ENCODE measurements at places on chromosomes 12 and 14.

DNA sequence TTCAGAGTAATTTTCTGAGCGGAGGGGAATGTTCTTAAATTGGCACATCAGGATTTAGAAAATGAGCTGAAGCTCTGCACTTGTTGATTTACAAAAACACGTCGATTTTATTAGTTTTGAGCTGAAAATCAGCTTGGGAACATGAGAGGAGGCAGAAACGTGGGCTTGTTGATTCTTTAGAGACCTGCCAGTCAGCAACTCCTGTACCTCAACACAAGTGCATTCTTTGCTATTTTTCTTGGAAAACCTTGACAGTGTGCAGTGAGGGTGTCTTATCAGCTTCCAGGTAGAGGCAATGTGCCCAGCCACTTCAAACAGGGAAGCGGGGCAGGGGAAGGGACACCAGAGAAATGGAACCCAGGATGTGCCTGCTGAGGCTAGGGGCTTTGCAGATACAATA lies 102.8 kb upstream of the COCH start:
- no peak for DNase-seq

DNA sequence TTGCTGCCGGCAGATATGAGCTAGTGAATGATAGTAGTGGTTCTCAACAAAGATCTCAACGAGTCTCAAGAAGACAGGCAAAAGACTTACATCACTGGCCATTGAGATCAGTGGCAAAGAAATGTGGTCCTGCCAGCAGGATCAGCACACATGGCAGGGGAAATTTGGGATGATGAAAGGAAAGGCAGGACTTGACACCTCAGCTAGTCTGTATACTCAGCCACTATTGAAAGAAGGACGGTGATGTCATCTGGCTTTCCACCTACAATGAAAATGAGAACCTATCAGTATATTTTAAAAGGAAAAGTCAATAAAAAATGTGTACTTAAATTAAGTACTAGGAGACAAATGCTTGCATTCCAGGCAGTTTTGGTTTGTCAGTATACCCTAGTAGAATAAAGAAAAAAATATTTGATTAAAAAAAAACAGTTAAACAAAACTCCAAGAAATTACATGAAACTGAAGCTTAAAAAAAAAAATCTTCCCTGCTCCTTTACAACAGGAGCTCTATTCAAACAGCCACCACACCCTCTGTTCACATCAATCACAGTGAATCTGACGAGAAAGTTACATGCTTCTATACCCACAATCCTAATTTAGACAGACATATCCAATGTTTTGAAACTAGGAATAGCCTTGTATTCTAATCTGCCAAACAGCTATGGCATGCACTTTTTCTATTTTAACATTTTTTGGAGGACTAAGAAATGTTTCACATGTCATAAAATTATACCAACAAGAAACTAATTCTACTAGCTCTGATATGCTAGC lies 34.9 kb downstream of the RAD9B start:
- DNase-seq: no peak

GRCh38 chr12:124002021-124002644 lies 29.1 kb downstream of the ZNF664 start:
- DNase-seq: no peak

DNA sequence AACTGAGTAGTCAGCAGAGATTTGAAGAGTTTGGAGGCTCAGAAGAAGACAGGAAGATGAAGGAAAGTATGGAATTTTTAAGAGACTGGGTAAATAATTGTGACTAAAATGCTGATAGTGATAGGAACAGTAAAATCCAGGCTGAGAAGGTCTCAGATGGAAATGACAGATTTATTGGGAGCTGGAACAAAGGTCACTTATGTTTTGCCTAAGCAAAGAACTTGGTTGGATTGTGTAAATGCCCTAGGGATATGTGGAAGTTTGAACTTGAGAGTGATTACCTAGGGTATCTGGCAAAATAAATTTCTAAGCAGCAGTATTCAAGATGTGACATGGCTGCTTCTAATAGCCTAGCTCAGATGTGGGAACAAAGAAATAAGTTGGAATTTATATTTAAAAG lies 180.9 kb downstream of the TRHDE start:
- DNase-seq: no peak

GRCh38 chr12:50739611-50740010 lies 24.3 kb upstream of the ATF1 start:
- no peak for DNase-seq

GRCh38 chr12:6199531-6200255 lies 507 bp upstream of the CD9 start:
- DNase-seq: no peak

- no peak for DNase-seq
These were observed 412 bp upstream of the TEP1 start for GRCh38 chr14:20413744-20414082.

GRCh38 chr12:69405566-69405865 lies 46.0 kb downstream of the YEATS4 start:
- DNase-seq: peak; percentile 90

DNA sequence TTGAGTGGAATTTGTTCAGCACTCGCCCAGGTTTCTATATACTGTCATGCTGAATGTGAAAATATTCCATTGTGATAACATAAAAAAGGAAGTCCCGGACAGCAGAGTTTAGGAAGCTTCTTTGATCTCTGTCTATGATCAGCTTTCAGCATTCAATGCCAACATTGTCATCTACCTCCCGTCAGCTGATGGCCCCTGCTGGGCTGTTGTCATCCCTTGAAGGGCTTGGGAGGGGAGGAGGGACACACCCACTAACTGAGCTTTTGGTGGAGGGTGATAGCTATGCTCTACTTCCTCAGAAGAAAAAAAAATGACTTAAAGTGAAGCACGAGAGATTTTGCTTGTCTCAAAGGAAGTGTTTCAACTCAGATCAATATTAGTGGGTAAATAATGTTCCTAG lies 4.7 kb upstream of the KRT77 start:
- DNase-seq: no peak

GRCh38 chr14:105840266-105841021 lies 314.1 kb downstream of the TMEM121 start:
- DNase-seq: no peak

DNA sequence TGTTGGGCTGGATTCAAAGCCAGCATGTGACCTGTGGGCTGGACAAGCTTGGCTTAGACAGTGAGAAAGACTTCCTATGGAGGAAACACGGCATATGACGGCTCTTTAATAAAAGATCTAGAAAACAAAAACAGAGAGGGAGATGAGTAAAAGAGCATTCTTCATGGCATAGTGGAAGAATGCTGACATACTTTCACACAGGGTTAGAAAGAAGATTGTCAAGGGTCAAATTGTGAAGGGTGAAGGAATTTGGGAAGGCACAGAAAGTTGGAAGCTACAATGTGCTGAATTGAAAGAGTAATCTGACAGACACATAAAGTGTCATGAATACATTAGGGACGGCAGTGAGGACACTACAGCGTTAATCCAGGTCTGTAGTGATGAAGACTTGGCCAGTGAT lies 63.4 kb downstream of the GALNT4 start:
- no peak for DNase-seq

GRCh38 chr12:30754383-30754749 lies 385 bp downstream of the CAPRIN2 start:
- no peak for DNase-seq

DNA sequence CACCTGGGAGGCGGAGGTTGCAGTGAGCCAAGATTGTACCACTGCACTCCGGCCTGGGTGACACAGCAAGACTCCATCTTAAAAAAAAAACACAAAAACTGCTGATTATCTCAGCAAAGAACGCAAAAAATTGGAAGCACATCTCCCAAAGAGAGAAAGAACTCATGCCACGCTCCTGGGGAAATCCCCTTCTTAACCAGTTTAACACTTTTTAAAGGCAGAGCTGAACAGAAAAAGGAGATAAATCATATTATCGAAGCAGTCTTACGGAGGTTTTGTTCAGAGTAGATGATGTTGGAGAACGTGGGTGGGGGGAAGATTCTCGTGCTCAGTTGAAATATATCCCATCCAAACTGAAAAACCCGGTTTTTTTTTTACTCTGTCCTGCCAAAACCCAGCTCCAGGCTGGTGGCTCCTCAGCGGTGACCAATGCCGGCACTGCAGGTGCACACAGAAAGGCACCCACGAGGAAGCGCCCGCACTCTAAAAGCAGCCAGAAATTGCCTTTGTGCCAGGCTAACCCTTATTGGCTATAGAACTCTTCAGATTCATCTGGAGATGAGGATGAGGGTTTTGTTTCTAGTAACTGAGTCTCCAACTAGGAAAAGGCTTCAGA lies 100.2 kb upstream of the PARP11 start:
- no peak for DNase-seq

DNA sequence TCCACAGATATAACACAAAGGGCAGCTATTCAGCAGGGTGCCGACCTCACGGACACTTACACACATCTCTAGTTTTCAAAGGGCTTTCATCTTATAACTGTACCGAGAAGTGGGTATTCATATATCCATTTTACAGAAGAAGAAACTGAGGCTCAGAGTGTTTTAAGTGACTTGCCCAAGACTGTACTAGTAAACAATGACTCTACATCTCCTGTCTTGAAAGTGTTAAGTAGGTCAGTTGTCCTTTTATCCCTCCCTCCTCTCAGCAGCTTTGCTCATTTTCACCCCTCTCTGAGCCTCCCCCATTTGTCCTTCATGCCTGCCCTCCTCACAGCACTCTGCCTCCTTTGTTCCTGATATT lies 13.8 kb downstream of the CFAP251 start:
- DNase-seq: no peak

GRCh38 chr14:61627612-61628011 lies 67.7 kb upstream of the HIF1A start:
- DNase-seq: no peak

DNA sequence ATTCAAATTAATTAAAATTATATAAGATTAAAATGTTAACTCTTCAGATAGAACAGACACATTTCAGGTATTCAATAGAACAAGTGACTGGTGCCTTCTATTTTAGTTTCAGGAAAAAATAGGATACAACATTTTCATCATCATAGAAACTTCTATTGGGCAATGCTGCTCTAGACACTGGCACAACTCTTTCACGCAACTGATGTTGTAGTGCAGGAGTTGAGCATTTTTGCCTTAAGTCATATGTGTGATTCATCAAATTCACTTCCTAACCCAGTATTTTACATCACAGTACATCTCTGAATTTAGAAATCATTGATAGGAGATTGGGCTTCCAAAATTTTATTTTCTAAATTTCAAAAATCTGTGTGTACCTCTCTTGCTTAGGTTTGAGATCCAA lies 215.4 kb upstream of the DIO2 start:
- no peak for DNase-seq

GRCh38 chr14:89185919-89186855 lies 230.8 kb downstream of the FOXN3 start:
- DNase-seq: no peak

- DNase-seq: no peak
These were observed 74.3 kb upstream of the ARID2 start for GRCh38 chr12:45655186-45655585.

GRCh38 chr12:66775871-66776270 lies 97.0 kb upstream of the GRIP1 start:
- DNase-seq: no peak

- no peak for DNase-seq
These were observed 93.5 kb upstream of the ETV6 start for GRCh38 chr12:11555743-11556625.

DNA sequence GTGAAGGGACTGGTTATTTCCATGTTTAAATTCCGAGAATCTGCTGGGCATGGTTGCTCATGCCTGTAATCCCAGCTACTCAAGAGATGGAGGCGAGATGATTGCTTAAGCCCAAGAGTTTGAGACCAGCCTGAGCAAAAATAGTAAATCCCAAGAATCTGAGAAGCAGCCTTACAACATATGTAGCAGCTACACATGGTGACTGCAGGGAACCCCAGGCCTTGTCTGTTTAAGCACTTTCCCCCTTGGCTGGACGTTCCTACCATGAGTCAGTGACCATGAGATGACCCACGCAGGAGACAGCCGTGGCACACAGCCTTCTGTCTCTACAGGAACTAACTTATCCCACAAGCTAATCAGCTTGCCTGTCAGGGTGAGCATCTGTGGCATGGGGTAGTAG lies 5.5 kb upstream of the SLC24A4 start:
- no peak for DNase-seq

DNA sequence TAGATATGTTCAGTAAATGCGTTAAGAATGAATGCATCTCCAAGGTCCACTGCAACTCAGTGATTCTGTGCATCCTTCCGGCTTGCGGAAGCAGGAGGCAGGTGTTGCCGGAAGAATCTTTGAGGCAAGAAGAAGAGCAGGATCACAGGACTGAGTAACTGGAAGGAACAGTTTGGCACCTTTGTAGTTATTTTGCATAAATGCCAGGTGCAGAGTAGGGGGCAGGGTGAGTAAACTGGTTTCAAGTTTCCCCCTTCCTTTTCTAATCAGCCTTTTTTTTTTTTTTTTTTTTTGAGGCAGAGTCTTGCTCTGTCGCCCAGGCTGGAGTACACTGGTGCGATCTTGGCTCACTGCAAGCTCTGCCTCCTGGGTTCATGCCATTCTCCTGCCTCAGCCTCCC lies 22.3 kb downstream of the DYRK4 start:
- DNase-seq: no peak

Measured in BJ (cell line).